ENCODE measurements at places on chromosomes 7 and 10. TPM values are rescaled to one million over a fixed set of nuclear protein-coding genes. Genes with fewer than 3 reads are reported as not detected.

Gene CYP2E1
- total RNA-seq, result 7.1 TPM

DNA sequence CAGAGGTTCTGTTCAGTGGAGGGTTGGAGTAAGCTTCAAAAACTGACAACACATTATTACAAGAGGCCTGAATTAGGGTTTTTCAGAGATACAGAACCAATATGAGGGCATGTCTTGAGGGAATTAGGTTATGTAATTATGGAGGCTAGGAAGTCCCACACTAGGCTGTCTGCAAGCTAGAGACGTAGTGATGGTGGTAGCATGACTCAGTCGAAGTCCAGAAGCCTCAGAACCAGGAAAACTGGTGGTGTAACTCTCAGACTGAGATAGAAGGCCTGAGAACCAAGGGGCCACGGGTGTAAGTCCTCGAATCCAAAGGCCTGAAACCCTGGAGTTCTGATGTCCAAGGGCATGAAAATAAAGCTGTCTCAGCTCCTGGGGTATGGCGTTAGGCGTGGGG, 35.6 kb downstream of the ZNF518A start:
- no peak for DNase-seq

DNA sequence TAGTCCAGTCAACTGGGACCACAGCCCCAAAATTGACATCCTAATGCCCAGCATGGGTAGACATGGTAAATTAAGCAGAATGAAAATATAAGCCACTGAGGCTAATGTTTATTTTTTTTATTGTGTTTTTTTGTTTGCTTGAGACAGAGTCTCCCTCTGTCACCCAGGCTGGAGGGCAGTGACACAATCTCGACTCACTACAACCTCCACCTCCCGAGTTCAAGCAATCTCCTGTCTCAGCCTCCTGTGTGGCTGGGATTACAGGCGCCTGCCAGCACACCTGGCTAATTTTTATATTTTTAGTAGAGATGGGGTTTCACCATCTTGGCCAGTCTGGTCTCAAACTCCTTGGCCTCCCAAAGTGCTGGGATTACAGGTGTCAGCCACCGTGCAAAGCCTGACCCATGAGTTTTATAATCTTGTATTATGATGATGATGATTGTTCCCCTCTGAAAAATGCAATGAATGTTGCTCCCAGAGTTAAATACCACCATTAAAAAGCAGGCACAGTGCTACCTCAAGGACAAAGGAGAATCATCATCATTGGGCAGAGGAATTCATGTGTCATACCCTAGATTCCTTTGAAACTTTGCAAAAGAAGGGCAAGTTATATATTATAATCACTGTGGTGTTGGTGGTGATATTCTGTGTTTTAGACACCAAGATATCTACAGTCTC, 228.0 kb downstream of the PARD3 start:
- no peak for DNase-seq

DNA sequence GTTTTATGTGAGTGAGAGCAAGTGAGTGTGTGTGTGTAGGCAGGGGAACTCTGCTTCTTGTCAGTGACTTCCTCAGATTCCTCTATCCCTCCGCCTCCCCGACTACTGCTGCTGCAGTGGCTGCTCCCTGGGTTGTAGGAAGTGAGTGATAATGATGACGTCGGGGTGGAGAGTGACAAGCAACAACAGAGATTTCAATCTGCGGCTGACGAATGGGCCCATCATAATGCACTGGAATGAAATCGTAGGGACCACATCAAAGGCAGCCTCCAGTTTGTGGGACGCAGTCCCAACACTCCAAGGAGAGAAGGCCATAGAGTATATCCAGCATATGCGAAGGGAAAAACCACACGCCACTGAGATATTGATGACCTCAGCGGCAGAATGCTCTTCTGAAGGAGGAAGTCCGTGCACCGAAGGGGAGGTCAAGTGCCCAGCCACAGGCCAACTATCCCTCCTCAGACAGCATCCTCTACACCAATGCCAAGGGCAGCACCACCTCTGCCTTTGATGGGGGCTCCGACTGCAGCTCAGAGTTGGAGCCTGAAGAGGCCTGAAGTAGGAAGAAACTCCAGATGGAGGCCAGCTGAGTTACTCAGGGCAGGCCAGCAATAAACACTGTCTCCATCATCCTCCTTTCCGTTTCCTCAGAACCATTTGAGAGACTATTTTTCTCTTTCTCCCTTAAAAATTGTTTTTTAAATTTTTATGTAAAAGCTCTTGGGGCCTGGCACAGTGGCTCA, 11.3 kb upstream of the STMP1 start:
- DNase-seq, result no peak

- DNase-seq, result no peak
These were observed 7.9 kb upstream of the TCAF1 start for GRCh38 chr7:143909863-143910262.
